CD8-positive, alpha-beta memory T cell (primary cell): ENCODE measurements at places on chromosomes 1 and 21. TPM values are rescaled to one million over a fixed set of nuclear protein-coding genes. Genes with fewer than 3 reads are reported as not detected.

Gene LYSMD1
- 0.54 TPM for polyA plus RNA-seq

Gene KAZN
- polyA plus RNA-seq, result 0.15 TPM

Gene ZNF593
- 26.2 TPM for polyA plus RNA-seq

Gene SEC16B
- polyA plus RNA-seq, result not detected

Gene CD1B
- polyA plus RNA-seq, result not detected

Gene FAM72C
- not detected for polyA plus RNA-seq

Gene BEST4
- polyA plus RNA-seq, result 0.54 TPM

Gene TAF13
- 2.3 TPM for polyA plus RNA-seq

Gene HLX
- not detected for polyA plus RNA-seq

Gene GNAT2
- polyA plus RNA-seq, result not detected

Gene CYP4A22
- polyA plus RNA-seq, result not detected

Gene APOBEC4
- not detected for polyA plus RNA-seq

Gene NOS1AP
- polyA plus RNA-seq, result not detected

Gene EVA1B
- polyA plus RNA-seq, result 8.1 TPM

Gene LAX1
- 47.1 TPM for polyA plus RNA-seq

Gene PTPRC
- polyA plus RNA-seq, result 1,381 TPM

Gene THEM5
- polyA plus RNA-seq, result 0.38 TPM

Gene FCMR
- polyA plus RNA-seq, result 574 TPM

Gene AMIGO1
- 20.2 TPM for polyA plus RNA-seq

Gene ESRRG
- polyA plus RNA-seq, result not detected

Gene SPRR5
- polyA plus RNA-seq, result not detected

Gene SPRR1B
- polyA plus RNA-seq, result not detected

Gene HSD3B1
- polyA plus RNA-seq, result not detected

Gene LCE2B
- not detected for polyA plus RNA-seq

Gene KLF17
- not detected for polyA plus RNA-seq

Gene FCRL4
- polyA plus RNA-seq, result not detected

Gene CLCA4
- not detected for polyA plus RNA-seq
